Sigmoid colon (tissue), 7 donors: ENCODE measurements at places on chromosomes 5 and 9.

GRCh38 chr9:35267710-35268109 is 105.9 kb downstream of the UNC13B start:
- no peak for DNase-seq

DNA sequence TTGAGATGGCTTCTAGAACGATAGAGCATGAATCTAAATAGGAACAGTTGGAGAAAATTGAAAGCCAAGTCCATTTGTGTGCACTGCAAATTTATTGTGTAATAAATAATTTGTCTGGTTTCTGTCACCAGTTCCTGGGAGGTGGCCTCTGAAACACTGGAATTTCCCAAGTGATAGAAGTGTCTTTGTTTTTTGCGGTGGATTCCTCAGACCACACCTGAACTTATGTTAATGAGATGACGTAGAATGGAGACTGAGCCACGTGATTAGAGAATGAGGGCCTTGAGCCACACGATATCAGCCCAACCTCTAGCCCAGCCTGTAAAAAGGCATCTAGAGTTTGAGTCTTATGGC is 105.1 kb downstream of the MSX2 start:
- no peak for DNase-seq

DNA sequence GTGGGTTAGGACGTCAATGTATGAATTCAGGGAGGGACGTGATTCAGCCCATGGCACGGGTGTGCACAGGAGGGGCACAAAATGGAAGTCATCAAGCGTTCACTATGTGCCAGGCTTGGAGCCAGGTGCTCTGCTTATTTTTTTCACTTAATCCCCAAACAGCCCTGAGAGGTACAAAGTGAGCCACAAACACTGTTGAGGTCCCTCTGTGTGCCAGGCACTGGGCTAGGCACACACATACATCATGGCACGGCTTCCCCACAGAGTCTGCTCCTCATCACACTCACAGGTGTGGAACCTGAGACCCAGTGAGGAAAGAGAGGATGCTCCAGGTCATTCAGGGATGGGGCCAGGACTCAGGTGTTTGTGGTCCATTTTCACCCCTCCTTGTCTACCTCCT is 68.1 kb downstream of the GALNT12 start:
- no peak for DNase-seq

DNA sequence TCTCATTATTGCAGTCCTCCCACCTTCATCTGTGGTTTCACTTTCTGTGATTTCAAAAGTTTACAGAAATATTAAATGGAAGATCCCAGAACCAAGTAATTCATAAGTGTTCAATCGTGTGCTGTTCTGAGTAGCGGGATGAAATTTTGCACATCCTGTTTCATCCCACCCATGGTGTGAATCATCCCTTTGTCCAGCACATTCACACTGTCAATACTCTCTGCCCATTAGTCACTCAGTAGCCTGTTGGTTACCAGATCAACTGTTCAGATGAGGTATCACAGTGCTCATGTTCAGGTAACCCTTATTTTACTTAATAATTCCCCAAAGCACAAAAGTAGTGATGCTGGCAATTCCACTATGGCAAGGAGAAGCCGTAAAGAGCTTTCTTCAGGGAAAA is 26.8 kb downstream of the FAM81B start:
- DNase-seq, result no peak

DNA sequence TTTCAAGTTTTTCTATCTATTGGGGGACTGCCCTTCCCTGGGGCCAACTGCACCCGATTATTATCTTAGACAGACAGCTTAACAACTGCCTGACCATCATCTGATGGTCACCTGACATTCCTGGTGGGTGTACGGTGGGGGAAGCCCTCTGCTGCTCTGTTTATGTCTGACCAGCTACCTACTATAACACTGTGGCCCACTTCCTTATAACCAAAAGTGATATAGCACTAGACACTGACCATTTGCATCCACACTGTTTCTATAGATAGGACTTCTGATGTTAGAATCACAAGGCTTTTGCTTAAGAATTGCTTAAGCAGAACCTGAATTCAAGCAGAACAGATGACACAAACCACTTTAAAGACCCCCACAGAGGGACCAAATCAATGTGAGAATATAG is 110.5 kb upstream of the RAI14 start:
- DNase-seq, result no peak

DNA sequence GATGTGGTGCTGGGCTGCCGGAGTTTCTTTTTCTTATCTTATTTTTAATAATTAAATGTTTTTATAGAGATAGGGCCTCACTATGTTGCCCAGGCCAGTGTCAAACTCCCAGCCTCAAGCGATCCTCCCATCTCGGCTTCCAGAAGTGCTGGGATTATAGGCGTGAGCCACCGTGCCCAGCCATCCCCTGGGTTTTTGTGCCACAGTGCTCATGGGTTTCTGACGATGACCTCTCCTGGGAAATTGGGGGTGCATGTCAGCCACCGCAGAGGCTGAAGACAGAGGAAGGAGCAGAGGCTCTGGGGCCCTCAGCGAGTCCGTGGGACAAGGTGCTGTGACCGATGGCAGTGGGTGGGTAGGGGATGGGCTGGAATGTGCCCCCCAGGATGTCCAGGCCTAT is 14.4 kb downstream of the GPSM1 start:
- no peak for DNase-seq

DNA sequence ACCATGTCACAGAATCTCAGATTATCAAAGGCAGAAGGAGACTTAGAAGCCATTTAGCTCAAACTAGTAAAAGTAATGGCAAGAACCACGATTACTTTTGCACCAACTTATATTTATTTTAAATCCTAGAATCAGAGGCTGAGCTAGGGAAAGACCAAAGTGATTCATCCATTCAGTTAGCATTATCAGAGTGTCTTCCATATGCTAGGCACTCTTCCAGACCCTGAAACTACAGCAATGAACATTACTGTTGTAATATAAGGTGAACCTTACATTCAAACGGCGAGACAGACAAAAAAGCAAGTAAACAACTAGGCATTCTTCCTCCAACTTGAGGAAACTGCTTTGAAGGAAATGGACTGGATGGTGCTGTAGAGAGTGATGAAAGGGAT is 7.9 kb downstream of the PDE6A start:
- no peak for DNase-seq

- DNase-seq, result no peak
These were observed 26.4 kb downstream of the UTP15 start for GRCh38 chr5:73591698-73592501.

DNA sequence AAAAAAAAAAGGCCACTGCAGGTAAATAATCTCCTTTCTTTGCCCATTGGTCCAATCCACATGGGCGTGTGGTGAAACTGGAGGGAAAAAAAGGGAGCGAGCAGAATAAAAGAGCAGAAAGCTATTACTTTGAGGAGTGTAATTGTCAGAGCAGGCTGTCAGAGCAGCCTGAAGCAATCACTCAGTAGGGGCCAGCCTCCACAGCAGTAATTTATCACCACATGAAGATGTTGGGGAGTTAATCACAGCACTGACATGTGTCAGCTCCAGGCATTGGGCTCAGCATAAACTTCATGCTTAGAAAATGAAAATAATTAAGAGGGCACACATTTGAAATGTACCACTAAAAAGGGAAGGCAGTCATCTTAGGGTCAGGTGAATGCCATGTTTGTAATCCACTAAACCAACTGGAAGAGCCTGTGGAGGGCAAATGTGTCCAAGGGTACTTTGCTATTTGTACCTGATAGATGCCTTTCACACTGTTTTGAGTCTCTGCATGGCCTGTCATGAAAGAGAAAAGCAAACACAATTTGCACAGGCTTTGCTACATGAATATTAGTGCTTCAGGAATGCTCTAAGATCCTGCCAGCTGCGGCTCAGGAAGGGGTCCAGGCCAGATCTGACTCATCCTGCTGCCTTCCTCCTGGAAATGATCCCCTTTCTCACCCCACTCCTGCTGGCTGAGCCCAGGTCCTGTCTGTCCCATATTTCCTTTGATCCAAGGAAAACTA is 2.9 kb upstream of the PTGER4 start:
- peak; percentile 79 for DNase-seq

GRCh38 chr5:79890119-79890929 is 100.7 kb downstream of the MTX3 start:
- DNase-seq, result no peak

GRCh38 chr9:8877753-8878494 is 1078.3 kb upstream of the DMAC1 start:
- no peak for DNase-seq

DNA sequence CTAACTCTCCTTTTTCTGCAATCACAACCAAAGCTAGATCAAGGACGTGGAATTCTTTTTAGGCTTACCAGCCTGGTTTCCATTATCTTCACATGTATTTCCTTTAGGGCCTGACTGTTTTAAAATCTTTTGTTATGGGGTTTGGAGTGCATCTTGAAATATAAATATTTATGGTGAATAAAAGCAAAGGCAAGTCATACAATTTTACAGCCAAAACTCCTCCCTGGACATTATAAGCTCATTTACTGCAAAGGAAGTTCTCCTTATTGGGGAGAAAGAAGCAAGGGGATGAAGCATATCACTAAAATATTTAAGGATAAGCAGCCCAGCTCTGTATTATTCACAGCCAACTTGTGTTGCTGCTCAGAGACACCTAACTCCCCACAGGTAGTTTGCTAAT is 132.2 kb upstream of the TARS1 start:
- DNase-seq, result no peak

GRCh38 chr9:87711857-87712800 is 13.8 kb upstream of the CTSL start:
- DNase-seq, result no peak

GRCh38 chr5:42718591-42718990 is 38.0 kb upstream of the CCDC152 start:
- DNase-seq, result no peak

GRCh38 chr5:168695301-168695835 is 116.2 kb upstream of the PANK3 start:
- no peak for DNase-seq

DNA sequence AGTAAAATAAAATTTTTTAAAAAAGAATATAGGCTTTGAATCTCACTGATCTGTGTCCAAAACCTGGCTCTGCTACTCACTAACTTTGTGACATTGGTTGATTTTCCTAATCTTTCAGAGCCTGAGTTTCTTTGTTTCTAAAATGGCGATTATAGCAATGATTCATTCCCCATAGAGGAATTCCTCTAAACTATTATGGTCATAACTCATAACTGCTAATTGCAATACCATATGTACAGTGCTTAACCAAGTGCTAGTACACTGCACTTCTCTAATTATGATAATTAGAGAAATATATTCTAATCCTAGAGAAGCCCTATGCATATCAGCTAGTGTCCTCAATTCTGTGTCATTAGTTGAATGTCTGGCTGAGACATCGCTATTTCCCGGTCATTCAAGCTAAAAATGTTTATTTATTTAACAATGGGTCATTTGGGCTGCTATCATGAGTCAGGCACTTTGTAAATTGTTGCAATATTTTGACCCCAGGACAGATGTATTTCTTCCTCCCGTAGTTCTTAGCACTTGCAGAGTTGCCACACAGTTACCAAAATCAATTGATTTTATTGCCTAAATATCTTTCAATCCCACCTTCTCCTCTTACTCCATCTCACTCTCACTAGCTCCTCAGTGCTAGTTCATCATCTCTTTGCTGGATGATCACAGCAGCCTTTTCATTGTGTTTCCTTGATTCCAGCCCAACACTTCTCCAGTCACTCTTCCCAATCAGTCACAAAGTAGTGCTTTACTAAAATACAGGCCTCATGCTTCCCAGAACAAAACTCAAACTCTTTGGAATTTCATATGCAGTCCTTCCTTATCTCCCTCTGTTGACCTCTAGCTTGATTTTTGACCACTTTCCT is 200.9 kb upstream of the PAPPA start:
- DNase-seq, result no peak

DNA sequence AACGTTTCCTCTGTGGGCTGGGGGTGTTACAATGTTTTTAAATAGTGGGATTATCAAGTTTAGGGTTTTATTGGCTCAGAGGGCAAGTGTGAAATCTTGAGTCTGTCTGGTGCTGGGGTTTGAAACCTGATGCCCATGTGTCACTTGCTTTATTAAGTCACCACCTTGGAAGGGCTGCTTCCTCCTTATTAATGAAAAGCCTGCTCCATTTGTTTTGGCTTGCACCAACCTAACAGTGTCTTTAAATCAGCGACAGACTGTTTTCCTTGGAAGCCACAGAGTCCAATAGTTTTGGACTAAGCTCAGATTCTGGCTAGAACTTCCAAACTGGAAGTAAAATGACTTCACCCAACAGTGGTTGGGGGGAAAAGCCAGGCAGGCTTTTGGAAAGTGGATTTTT is 10.7 kb upstream of the PALM2AKAP2 start:
- no peak for DNase-seq

DNA sequence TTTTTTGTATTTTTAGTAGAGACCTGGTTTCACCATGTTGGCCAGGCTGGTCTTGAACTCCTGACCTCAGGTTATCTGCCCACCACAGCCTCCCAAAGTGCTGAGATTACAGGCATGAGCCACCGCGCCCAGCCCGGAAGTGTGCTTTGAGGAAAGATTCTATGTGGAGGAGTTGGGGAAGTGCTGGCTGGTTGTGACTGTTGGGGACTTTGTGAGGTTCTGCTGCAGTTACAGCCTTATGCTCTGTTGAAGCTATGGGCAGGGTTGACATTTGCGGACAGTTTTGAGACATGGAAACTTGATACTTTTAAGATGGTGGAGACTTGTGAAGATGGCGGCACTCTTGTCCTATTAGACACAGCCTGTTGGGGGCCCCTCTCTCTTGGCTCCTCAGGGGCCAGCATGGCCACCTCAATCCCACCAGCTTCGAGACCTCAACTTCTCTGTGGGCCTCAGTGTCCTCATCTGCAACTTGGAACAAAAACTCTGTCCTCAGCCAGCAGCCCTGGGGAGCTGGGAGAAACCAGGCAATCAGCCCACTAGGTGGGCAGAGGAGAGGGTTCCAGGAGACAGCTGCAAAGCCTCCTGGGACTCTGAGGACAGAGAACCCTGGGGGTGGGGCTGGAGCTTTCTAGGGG is 24.9 kb downstream of the C9orf50 start:
- no peak for DNase-seq

DNA sequence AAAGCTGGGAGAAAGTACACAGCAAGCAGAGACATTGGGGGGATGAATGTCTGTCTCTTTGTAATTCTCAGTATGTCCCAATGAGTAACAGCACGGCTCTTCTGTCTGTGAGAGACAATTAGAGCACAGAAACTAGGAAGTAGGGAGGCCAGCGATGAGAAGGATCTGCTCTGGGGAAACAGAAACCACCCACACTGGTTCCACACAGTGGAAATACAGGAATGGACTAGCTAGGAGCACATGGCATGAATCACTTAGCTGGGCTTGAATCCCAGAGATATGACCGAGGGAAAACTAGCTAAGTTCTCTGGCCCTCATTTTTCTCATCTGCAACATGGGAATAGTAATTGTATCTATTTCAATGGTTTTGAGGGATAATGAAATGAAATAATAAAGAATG is 895.9 kb downstream of the TLE4 start:
- no peak for DNase-seq

DNA sequence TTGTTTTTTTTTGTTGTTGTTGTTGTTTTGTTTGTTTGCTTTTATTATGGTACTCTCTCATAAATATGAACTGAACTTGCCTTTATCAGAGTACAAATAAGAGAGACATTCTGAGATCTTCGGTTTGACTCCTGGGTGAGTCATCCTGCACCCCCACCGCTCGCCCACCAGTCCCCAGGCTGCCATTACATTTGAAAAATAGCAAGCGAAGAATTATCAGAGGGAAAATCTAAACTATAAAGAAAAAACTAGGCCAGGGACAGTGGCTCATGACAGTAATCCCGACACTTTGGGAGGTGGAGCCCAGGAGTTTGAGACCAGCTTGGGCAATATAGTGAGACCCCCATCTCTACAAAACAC is 122.1 kb upstream of the MAP3K1 start:
- DNase-seq, result no peak

GRCh38 chr9:17589771-17590170 is 10.9 kb downstream of the SH3GL2 start:
- DNase-seq, result no peak
